ENCODE measurements at places on chromosomes 3 and 15.
A peak's percentile ranks its signal among the peaks of the same experiment; 100 is the strongest.

GRCh38 chr3:33834096-33834453, 35.6 kb downstream of the PDCD6IP start:
- no peak for DNase-seq

GRCh38 chr3:18232317-18232716, 192.8 kb downstream of the SATB1 start:
- DNase-seq: no peak

DNA sequence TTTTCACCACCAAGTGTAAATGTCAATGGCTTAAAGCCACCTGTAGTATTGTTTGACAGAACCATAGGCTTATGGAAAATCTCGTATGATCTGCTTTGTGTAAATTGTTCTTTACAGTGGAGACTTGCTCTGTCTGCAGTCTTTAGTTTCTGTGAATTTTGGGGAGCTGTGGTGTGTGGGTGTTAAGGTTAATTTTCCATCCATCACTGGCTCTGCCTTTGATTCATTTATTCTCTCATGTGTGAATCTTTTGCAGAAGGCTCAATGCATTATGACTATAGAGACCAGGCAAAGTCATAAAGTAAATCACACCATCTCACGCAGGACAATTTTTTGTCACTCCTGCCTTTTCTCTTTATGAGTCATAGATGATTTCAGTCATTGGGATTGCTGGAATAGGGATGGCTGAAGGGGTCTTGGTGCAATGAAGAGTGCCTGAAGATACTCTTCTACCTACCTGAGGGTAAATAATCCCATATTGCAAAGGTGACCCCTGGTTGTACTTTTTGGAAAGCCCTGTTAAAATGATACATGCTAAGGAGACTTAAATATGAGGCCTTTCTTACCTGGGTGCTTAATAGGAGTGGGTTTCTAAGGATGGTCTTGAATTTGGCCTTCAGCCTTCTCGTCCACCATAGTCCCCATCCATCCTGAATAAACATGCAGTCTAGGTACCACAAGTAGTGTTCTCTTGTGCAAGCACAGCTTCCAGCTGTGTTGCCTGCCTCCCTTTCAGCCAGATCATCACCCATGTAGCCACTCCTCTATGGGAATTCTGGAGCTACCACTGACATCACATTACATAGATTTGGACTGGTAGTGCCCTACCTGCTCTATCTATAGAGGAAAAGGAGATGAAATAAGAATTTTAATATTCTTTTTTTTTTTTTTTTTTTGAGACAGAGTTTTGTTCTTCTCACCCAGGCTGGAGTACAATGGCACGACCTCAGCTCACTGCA, 14.3 kb downstream of the TGFBR2 start:
- DNase-seq: no peak

DNA sequence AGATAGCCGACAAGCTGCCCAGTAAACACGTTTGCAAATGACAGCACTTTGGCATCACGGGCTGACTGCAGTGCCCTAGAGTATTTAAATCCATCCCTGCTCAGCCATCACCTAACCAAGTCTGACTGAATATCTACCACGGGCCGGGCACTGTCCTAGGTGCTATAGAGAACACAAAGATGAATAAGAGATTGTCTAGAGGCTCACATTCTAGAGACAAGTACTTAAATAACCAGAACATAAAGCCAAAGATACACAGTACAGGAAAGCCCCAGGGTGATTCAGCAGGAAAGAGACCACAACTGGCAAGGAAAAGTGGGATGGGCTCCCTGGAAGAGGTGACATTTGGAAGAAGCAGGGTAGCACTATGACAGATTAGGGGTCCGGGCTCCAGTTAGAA, 103.5 kb downstream of the MYLK start:
- no peak for DNase-seq

DNA sequence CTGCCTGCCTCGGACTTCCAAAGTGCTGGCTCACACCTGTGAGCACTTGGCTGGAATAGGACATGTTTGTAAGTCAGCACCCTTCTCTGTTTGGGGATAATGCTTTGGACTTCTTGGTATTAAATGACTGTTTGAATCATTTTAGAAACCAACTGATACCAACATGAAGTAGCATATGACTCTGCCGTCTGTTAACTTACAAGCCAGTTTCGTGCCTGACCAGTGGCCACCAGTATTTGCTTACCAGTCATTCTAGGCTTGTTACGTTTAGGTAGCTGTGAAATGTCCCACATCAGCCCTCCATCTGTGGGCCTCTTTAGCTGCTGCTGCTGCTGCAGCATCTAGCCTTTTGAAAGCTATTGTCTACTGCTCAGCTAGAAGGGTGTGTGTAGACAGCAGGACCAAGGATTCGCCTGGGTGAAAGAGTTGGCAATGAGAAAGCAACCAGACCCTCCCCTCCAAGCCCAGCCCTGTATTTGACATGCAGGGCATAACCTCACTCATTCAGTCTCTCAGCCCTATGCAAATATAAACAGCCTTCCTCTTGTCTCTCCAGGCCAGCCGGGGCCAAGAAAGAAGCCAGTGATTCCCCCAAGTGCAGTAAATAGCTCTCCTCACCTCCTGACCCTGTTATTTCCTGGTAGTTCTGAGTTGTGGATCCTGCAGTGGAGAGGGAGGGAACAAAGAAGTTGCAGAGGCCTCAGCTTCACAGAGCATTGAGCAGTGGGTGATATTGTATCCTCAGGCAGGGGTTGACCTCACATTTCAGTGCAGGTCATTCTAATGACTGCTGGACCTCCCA, 51.0 kb downstream of the NKIRAS1 start:
- DNase-seq: no peak

GRCh38 chr3:4759689-4760312, 219.4 kb upstream of the BHLHE40 start:
- no peak for DNase-seq

GRCh38 chr3:33100229-33100628, 3.3 kb upstream of the GLB1 start:
- DNase-seq: no peak

GRCh38 chr3:179182902-179183301, 34.7 kb downstream of the PIK3CA start:
- peak; percentile 11 for DNase-seq

Data from AG10803 (cell line).